ENCODE measurements at places on chromosomes 4 and X.

GRCh38 chrX:85084770-85085393 lies 81.2 kb downstream of the APOOL start:
- no peak for DNase-seq

DNA sequence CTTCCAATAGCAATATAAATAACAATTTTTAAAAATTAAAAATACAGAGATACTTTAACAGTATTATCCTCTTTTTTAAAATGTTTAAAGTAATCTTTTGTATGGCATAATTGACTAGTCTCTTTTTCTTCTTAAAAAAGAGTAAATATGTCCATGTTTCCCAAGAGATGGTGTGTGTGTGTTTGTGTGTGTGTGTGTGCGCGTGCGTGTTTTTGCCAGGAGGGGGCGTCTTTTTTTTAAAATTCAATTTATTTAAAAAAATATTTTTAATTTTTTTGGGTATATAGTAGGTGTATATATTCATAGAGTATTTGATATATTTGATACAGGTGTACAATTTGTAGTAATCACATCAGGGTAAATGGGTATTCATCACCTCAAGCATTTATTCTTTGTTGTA lies 1073.7 kb downstream of the PCDH7 start:
- no peak for DNase-seq

DNA sequence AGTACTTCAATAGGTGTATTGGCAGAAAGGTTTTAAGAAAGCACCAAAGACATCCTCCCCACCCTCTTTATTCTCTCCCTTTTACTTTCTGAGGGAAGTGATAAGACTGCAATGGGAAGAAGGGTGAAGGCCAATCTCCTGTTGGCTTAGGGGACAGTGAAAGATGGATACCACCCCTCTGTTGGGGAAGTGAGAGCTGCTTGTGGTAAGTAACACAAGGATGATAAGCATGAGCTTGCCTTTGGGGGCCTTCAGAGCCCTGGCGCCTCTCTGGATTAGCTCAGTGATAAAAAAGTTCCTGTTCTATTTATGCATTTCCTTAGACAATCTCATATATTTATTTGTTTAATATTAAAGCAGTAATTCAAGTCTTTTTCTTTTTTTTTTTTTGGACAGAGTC lies 5.2 kb upstream of the KLF8 start:
- no peak for DNase-seq

DNA sequence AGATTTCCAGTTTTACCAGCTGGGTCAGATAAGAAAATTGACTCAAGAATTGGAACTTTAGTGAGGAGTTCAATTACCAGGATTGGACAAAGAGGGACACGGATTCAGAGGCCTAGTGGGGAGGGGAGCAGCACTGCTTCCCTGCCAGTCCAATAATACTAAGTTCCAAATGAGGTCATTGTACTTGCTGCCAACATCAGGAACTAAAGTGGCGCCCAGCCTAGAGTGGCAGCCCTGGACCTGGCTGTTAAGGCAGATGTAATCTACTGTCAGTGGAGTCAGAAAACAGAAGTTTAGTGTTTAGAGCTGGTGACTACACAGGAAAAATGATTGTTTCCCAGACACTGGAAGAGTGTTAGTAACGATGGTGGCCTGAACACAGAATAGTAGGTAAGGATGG lies 42.7 kb upstream of the RAPGEF2 start:
- no peak for DNase-seq

GRCh38 chrX:53538781-53539180 lies 104.6 kb upstream of the HSD17B10 start:
- DNase-seq, result no peak

GRCh38 chr4:120132935-120133334 lies 66.3 kb upstream of the MAD2L1 start:
- DNase-seq, result no peak

DNA sequence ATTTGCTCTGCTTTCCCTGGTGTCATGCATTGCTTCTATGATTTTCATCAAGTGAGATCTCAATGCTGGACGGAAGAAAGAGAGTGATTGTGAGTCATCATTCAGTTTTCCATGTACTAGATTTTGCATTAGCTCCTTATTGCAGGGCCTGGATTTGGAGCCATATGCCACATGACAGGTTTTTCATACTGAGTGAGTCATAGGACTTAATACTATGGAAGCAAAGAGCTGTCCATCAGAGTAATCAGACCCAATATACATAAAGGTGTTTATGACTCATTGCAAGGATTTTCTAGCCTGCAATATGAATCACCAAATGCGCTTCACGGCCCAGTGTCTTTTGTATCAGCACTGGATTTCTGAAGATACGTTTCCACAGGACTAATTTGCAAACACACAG lies 11.2 kb upstream of the TFDP3 start:
- no peak for DNase-seq
